ENCODE measurements at places on chromosomes 6 and 20.

DNA sequence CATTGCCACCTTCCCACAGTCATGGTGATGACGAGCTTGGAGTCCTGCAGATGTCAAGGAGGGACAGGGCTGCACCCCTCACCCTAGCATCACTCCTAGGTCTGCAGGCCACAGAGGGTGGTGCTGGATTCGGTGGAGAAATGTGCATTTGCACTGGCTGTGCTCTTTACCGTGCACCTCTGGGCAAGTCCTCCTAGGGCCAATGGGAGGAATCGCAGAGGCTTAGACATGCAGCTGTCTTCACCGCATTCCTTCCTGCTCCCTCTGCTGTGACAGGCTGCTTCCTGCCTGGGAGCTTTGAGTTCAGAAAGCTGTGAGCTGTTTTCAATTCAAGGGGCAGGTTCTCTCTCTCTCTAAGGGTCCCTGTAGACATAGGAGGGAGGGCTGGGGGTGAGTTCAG lies 85.1 kb downstream of the EDN3 start:
- DNase-seq, result no peak

- DNase-seq, result no peak
Measured at GRCh38 chr6:116115781-116116180, 10.2 kb downstream of the COL10A1 start.

GRCh38 chr6:90469906-90470305 lies 117.0 kb downstream of the MAP3K7 start:
- no peak for DNase-seq

DNA sequence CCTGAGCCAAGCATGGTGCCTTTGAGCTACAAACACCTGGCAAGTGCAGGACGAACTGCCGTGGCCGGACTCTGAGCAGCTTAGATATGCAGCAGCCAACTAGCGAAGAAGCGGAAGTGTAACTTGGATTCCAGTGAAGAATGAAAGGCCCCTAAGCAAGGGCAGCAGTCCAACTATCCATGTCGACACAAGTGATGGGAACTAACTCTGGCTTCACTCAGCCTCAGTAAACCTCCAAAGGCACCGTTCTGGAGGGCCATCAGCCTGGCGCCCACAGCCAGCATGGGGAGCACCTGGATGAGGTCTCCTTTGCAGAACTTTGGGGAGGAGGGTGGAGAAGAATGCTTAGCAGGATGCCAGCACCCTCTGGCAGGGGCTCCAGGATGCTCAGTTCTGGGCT lies 78.4 kb upstream of the MLN start:
- DNase-seq, result no peak

- no peak for DNase-seq
Measured at GRCh38 chr20:59580146-59580946, 24.0 kb upstream of the PHACTR3 start.

- no peak for DNase-seq
Measured at GRCh38 chr20:20448881-20449280, 81.0 kb downstream of the INSM1 start.

- no peak for DNase-seq
Measured at GRCh38 chr6:31659649-31660380, 763 bp downstream of the C6orf47 start.

DNA sequence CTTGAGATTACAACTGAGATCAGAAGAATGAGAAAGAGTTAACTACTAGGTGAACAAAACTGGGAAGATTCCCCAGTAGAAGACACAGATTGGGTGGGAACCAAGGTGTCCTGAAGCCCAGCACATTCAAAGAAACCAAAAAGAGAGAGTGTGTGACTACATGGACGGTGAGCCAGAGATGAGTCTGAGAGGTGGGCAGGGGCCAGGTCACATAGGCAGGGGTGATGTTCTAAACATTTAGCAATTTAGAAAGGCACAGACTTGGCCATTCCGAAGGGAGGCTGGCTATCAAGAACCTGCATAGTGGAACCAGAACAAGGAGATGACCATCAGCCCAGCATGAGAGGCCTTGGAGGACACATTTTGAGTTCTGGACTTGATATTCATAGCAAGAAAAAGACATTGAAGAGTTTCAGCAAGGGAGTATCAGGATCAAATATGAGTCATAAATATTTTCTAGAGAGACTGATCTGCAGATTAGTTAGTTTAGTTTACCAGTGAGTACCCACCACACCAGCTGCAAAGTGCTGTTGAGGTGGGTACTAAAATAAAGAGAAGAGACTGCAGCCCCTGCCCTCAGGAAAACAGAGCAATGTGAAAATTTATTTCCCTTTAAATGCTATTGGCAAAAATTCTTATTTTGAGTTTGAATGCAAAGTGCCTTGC lies 340.5 kb upstream of the PRDM1 start:
- no peak for DNase-seq

DNA sequence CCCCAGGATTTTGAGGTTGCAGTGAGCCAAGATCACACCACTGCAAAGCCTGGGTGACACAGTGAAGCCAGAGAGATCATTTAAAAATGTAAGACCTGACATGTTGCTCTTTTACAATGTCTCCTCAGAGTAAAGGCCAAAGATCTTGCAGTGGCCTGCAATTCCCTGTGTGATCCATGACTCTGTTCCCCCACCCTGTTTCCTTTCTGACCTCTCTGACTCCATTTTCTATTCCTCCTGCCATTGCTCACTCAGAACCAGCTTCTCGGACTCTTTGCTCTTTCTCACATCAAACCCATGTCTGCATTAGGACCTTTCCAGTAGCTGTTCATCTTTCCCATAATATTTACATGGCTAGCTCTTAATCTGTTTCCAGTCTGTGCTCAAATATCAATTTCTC lies 28.8 kb downstream of the RNF217 start:
- no peak for DNase-seq

- no peak for DNase-seq
Measured at GRCh38 chr6:3288711-3289663, 30.2 kb downstream of the PSMG4 start.

- DNase-seq, result no peak
Measured at GRCh38 chr6:82951389-82951788, 114.3 kb downstream of the UBE3D start.

GRCh38 chr20:50722424-50723155 lies 8.8 kb upstream of the PARD6B start:
- no peak for DNase-seq

- no peak for DNase-seq
Measured at GRCh38 chr6:132101535-132101934, 150.4 kb upstream of the CCN2 start.

DNA sequence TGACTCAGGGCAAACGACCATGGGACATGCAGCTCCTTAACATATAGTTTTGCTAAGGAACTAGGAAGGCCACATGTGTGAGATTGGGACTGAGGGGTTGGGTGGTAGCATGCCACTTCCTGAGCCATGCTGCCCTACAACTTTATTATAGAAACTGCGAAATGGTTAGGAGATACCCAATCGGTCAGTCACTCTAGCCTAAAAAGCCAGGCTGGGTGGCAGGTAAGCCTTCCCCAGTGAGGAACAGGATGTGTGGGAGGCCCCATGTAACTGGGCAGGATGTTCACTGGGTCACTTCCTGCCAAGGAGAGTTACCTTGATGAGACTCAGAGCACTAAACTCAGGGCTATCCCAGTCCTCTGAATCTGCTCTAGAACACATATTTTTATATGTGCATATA lies 123.5 kb downstream of the MAP3K7 start:
- no peak for DNase-seq

DNA sequence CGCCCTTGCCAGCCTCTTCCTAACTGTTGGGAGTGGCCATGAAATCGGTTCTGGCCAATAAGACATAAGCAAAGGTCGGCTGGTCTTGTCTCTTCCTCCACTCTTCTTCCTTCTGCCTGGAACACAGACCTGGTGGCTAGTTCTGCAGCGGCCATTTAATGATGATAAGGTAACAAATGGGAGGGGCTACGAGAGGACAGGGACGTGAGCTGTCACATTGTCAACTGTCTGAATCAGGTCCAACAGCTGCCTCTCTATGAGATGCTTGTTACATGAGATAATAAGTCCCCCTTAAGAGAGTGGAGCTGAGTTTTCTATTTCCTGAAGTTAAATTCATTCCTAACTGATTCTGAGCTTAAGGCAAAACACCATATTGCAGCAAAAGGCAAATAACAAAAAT lies 12.5 kb upstream of the TMEM242 start:
- DNase-seq, result no peak

DNA sequence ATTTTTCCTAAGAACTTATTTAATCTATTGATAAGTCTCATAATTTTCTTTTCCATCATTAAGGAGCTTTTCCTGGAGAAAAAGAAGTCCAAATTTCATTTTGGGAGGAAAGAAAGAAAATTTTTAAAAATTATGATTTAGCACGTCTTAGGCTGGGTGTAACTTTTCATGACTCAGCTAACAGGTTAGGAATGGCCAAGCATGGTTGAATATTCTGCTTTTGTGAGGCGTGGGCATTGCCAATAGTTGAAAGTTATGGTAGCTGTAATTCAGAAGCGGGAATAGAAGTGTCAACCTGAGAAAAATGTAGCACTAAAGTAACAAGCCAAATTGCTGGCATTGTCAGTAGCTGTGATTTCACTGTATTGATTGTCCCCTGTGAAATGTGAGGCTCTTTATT lies 77.2 kb upstream of the ARID1B start:
- DNase-seq, result no peak

GRCh38 chr6:168060521-168060931 lies 18.5 kb downstream of the FRMD1 start:
- DNase-seq, result peak; percentile 86
